CD4-positive, alpha-beta T cell treated with Interleukin-12 subunit alpha and Interleukin-12 subunit beta, for 1 hour (primary cell): ENCODE measurements at places on chromosomes 11 and 22.

- no peak for DNase-seq
Observed at GRCh38 chr11:134026655-134027343, 42.1 kb upstream of the JAM3 start.

DNA sequence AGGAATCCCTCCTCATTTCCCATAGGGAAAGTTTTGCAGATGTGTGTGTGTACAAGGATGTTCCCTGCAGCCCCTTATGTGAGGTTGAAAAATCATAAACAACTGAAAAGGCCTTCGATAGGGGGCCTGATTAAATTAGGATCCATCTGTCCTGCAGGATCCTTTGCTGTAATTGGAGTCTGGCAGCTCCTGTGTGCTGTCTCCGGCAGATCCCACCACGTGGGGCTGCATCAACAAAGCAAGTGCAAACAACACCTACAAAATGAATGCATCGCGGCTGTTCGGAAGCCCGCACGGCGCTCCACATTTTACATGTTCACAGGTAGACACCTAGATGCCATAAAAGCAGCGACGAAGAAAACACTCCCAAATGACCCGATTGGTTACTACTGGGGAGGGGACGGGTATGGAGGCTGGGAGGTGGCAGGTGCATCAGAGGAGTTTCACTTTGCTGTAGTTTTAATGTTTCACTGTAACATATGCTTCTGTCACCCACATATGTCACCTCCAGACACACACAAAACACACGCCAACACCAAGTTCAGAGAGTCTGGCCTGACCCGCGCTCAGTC lies 52.2 kb downstream of the NFAM1 start:
- DNase-seq = no peak

- DNase-seq = no peak
Observed at GRCh38 chr22:45155050-45155840, 8.5 kb upstream of the NUP50 start.

DNA sequence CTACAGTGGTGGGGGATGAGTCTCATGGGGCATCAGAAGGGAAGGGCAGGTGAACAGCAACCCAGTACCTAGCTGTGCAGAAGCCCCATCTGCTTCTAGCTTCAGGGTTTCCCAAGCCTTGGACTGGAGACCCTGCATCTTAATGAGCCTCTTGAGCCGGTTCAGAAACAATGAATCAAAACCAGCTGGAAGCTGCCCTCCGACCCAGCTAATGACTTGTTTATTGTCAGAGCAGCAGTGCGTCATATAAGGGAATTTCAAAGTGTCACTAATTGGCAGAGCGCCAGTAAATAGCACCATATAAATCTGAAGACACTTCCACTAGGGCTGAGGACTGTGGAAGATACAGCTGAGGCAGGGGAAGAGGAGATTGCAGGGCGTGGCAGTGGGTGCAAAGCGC lies 57.5 kb downstream of the RPUSD4 start:
- DNase-seq = no peak

- DNase-seq = no peak
Observed at GRCh38 chr11:12127206-12127898, 17.0 kb downstream of the MICAL2 start.

- no peak for DNase-seq
Observed at GRCh38 chr11:116773203-116774097, 663 bp upstream of the BUD13 start.

- DNase-seq = no peak
Observed at GRCh38 chr22:33737662-33738061, 182.6 kb downstream of the LARGE1 start.

GRCh38 chr11:13868710-13869397 lies 93.7 kb upstream of the SPON1 start:
- DNase-seq = peak; percentile 73

DNA sequence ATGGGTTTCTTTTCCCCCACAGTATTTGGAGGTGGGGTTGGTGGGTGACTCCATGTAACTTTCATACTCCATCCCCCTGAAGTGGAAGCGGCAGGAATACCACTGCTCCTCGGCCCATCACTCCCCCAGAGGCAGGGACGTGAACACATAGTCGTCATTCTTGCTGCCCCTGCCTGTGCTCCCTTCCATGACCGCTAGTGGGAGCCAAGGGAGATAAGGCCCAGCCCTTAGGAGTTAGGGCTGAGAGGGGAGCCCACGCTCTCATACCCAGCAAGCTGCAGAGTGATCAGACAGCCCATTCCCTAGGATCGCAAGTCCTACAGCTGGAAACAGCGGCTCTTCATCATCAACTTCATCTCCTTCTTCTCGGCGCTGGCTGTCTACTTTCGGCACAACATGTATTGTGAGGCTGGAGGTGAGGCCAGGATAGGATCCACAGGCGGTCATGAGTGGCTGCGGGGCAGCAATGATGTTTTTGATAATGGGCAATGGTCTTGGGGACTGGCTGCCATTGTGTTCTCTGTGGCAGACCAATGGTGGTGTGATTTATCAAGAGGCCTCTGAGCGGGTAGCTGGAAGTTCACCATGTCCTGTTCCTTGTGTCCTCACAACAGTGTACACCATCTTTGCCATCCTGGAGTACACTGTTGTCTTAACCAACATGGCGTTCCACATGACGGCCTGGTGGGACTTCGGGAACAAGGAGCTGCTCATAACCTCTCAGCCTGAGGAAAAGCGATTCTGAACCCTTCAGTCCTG lies 15.9 kb downstream of the RHOG start:
- DNase-seq = peak; percentile 86

DNA sequence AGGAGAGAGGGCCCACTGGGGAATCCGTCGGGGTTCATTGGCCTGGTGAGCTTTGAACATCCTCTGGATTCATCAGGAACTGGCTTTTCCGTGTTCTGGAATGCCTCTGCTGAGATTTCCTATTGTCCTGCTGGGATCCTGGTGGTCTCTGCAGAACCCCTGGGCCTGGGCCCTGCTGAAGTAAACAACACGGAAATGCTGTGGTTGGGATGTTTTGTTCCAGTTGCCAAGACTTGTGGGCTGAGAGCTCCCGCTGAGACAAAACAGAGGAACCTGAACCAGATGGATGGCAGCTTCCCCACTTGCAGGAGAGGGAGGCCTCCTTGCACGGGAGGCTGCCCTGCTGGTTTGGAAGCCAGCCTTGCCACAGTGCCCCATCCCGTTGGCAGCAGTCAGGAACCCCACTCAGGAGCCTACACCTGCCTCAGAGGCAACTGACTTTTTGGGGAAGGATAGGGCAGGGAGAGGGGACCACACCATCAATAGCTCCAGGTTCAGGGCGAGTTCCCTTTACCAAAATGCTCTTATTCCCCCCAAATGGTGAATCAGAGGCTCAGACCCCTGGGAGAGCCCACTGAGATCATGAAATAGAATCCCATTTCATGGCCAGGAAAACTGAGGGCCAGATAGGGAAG lies 60.7 kb downstream of the LRRC32 start:
- DNase-seq = no peak

GRCh38 chr11:130208241-130209127 lies 48.9 kb downstream of the ST14 start:
- no peak for DNase-seq

GRCh38 chr11:69232821-69233743 lies 60.9 kb upstream of the MYEOV start:
- no peak for DNase-seq

DNA sequence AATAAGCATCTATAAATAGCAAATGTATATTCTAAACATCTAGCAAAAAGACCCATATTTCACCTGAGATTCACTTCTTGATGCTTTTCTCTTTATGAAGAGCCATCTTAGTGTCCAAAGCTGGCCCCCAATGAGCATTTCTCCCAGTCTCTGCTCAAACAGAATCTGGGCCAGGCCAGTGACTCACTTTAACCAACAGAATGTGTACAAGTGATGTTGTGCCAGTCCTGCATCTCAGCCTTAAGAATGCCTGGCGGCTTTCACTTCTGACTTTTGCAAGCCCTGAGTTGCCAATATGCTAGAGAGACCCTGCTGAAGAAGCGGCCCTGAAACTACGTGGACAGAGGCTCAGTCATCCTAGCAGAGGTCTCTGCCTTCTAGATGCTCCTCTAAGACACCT lies 6.9 kb upstream of the COPB1 start:
- DNase-seq = no peak

GRCh38 chr11:93526641-93527583 lies 16.3 kb downstream of the SMCO4 start:
- no peak for DNase-seq

DNA sequence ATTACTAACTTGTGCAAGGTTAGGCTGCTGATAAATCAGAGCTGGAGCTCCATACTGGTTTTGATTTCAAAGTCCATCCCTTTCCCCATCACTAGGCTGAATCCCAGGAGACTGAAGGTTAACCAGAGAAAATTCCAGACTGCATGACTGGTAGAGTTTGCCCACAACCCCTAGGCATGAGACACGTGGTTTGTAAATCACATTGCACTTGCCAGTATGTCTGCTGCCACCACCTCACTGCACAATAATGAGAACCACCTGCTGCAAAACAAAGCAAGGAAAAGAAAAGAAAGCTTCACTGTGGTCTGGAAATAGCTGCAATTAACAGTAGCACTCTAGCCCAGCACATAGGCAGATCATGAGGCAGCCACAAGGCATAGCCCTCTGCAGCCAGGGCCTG lies 67.6 kb upstream of the NTM start:
- DNase-seq = no peak

GRCh38 chr11:90323289-90323688 lies 100.4 kb upstream of the CHORDC1 start:
- no peak for DNase-seq

DNA sequence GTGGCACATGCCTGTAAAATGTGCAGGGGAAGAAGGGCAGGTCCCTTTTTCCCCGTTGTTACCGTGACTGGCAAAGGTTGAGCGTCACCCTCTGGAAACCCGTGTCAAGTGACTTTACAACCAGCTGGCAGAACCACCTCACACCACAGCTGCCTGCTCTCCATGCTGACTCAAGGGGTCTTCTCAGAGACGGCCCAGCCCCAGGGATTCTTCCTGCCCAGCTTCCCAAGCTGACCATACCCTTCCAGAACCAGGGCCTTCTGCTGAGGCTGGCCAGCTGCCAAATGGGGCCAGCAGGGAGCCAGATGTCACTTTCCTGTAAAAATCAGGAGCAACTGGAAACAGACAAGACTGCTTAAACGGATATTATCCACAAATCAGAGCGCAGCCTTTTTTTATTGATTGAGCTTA lies 6.3 kb downstream of the PC start:
- DNase-seq = no peak

GRCh38 chr22:17121233-17122195 lies at the start of gene TMEM121B:
Gene TMEM121B, minus strand, starts transcription at chr22:17121360. Its CDS starts 233 bp downstream, at chr22:17121127.
- DNase-seq = no peak

DNA sequence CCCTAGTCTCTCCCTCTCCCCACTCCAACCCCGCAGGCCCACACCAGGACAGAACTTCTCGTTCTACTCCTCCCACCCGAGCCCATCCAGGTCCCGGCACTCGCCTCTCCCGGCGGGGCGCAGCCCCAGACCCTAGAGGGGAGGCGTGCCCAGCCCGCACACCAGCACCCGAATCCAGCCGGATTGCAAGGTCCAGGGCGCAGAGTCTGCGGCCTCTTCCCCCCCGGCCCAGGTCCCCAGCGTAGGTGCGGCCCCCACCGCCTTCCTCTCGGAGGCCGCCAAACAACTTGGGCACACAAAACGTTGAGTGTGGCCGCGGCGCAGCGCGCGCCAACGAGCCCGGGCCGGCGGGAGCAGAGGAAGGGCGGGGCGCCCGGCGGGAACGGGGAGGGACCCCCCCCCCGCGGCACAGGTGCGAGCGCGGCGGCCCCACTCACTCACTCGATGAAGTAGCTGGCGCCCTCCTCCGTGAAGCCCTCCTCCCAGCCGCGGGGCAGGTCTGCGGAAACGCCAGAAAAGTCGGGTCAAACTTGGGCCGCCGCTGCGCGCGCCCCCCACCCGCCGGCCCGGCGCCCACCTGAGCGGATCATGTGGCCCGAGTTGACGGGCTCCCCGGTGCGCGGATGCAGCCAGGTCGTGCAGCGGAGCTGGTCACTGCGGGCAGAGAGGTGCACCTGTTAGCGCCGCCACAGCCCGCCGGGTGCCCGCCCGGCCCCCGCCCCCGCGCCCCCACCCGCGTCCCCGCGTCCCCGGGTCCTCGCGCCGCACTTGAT lies 480 bp downstream of the PLEKHA7 start:
- DNase-seq = peak; percentile 26

DNA sequence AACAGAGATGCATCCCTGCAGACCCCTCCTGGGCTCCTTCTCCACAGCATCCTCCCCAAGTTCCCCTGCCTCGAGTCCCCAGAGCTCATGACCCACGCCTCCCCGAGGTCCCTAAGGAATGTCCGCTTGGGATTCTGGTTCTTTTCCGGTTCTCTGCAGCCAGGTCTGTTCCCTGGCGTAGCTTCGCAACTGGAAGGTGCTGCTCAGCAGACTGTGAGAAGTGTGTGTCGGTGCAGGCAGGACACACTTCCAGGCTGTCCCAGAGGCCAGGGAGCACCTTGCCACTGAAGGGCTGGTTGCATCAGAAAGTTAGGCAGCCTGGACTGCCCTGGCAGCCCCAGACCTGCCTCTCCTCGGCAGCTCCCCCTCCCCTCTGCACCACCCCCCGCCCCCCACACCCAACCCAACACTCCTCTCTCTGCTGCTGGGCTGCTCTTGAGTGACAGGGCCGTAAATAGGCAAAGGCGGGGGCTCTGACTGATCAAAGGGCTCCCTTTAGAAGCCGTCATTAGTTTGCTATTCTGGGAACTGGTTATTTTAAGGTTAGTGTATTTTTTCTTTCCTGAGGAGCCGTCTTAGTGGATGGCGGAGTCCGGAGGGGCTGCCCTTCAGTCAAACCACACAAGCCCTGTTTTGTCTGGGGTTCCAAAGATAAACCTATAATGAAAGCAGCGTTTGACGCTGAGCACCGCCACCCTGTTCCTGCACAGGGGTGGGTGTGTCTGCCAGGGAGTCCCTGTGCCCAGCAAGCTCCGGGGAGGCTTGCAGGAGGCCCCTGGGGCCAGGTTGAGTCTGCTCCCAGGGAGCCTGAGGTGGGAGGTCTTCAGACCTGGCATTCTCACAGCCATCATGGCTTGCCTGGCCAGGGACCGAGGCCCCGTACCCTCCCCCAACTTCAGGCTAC lies 88.6 kb upstream of the KCNQ1OT1 start:
- DNase-seq = no peak
